ENCODE measurements at places on chromosomes 2 and 18.

DNA sequence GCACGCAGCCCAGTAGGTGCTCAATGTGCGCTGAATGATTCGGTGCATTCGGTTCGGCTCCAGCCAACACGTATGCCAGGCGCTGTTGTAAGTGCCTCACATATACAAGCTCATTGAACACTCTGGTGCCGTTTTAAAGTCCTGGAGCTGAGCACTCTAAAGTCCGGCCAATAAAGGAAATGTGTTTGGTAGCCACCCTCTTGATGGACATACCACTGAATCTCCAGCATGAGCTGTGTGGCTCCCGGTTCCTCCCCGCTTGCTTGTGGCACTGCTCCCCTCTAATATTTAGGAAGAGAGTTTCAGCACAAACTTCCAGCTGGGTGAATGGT lies 112.1 kb downstream of the MCFD2 start:
- DNase-seq = no peak

GRCh38 chr2:127220102-127220767 lies at the start of gene CYP27C1:
Gene CYP27C1 (minus strand): TSS chr2:127220299. CDS start chr2:127220270, 29 bp downstream.
- DNase-seq = no peak

DNA sequence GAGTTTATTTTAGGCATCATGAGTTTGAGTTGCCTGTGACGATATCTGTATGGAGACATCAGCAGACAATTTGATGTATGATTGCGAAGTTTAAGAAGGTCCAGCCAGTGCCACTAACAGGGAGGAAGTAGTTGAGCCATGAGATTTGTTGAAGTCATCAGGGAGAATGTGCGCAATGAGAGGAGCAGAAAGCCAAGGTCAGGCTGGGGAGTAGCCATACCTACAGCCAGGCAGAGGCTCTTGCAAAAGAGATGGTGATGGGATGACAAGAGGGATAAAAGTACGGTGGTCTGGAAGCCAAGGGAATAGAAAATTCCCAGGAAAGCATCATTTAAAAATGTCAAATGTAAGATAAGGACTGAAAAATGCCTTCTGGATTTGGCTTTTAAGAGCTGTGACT lies 51.2 kb downstream of the LIMS1 start:
- no peak for DNase-seq

GRCh38 chr2:139033300-139033699 lies 253.1 kb upstream of the NXPH2 start:
- no peak for DNase-seq

DNA sequence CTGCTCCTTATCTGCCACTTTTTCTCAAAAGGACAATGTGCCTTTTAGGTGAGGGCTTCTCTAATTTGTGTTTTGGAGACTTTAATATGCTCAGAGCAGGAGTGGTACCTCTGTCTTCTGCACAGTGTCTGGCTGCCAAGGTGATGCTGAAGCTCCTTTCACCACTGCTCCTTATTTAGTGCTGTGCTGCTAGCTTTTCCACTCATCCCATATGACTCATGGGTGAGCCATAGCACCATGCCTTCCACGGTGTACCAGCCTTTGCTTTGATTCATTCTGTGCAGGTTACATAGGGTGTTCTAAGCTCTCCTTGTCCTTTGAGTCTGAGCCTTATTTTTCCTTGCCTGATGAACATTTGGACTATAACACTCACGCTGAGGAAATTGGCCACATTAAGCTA lies 202.4 kb downstream of the ARL6IP6 start:
- no peak for DNase-seq

DNA sequence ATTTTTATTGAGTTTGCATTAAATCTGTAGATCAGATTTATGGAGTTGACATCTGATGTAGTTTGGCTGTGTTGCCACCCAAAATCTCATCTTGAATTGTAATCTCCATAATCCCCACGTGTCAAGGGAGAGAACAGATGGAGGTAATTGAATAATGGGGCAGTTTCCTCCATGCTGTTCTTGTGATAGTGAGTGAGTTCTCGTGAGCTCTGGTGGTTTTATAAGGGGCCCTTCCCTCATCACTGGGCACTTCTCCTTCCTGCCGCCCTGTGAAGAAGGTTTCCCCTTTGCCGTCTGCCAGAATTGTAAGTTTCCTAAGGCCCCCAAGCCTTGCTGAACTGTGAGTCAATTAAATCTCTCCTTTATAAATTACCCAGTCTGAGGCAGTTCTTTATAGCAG lies 32.2 kb downstream of the ZC3H15 start:
- DNase-seq = no peak

- no peak for DNase-seq
Observed at GRCh38 chr2:230865307-230865765, 594 bp downstream of the ITM2C start.

- DNase-seq = no peak
Observed at GRCh38 chr2:155190342-155190741, 491.8 kb downstream of the KCNJ3 start.

- DNase-seq = no peak
Observed at GRCh38 chr2:48312126-48312525, 217.8 kb upstream of the STON1 start.

Measured in activated T-cell treated with anti-CD3 and anti-CD28 coated beads for 4 hours (primary cell).